ENCODE measurements at places on chromosomes 4 and X.

GRCh38 chr4:146379744-146380143 is 142.0 kb downstream of the SLC10A7 start:
- no peak for DNase-seq

DNA sequence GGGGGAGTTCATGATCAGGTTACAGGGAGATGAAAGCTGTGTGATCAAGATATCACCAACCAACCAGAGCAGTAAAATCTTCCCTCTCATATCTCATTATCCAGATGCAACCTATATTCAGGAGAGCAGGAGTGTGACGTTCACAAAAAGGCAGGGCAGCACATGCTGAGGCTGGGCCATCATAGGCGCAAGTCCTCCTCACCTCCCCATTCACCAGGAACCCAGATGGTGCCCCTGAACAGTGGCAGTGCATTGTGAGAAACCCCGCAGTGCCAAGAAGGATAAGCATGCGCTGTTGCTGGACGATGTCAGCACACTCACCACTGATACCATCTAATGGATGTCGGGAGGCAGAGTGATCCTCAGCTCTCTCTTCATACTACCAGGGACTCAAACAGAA is 170.9 kb downstream of the COL25A1 start:
- DNase-seq, result no peak

- no peak for DNase-seq
Observed at GRCh38 chr4:133440404-133440803, 291.3 kb downstream of the PCDH10 start.

GRCh38 chrX:23662187-23662586 is 5.1 kb upstream of the PRDX4 start:
- no peak for DNase-seq

DNA sequence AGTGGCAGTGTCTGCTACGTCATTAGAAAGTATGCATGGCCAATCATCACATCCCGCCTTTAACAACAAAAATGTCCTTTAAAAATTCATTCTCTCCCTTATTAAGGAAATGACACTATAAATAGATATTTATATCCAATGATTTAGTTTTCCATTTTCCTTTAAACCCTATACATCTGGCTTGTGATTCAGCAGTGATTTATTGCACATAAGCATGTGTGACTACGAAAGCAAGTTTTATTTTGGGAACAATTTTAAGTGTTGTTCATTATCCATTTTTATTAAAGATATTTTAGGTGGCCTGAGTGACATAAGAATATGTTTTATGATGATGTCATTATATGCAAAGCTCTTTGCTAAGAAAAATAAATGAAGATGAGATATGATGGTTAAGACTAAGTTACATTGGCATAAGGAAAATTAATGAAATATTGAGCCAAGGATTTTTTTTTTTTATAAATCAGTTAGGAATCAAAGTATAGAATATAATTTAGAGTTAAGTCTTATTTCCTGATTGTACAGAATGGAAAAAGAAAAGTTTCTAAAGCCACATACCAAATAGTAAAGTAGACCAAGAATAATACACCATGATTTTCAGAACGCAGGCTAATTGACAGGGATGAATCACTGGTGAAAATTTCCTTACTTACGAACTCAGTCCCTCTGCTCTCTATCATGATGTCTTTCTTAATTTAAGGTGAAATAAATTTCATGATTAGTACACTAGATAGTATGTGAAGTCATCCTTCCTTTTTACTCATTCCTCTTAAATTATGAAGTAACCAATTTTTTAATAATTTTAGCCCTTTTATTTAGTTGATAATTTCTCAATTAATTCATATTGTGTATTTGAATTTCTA is 822.4 kb downstream of the FAT4 start:
- no peak for DNase-seq

DNA sequence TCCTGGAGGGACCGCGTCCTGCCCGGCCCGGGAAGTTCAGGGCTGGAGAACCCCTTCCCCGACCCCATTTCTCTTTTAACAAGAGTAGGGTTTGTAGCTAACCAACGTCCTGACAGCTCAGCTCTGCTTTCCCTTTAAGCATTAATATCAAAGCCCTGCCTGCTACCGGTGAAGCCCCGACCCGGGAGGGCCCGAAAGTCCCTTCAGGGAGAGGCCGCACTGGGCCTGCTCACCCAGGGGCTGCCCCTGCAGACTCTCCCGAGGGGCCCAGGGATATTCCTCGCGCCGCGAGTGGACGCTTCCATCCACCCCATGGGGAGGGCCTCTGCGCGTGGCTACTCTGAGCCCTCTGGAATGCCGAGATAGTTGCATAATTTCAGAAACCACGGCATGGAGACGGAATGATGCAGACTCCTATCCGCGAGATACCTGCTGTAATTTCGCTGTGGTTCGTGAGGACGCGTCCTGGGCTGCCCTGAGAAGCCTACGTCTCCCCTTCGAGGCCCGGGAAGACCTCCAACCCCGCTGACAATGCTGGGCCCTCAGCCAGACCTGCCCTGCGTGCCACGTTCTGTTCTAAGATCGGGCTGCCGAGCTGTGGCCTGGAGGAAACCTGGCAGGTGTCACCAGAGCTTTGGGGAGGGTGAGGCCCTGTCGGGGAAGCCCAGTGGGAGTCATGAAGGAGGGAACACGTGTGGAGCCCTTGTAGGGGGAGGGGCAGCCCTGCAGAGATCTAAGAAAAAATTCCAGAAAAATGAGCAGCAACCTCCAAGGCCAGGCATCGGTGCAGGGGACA is 999 bp upstream of the CTBP1 start:
- DNase-seq, result peak; percentile 59

- no peak for DNase-seq
Observed at GRCh38 chr4:55512922-55513571, 33.7 kb downstream of the CLOCK start.

GRCh38 chr4:169621731-169622492 is 1.5 kb downstream of the CLCN3 start:
- peak; percentile 27 for DNase-seq

DNA sequence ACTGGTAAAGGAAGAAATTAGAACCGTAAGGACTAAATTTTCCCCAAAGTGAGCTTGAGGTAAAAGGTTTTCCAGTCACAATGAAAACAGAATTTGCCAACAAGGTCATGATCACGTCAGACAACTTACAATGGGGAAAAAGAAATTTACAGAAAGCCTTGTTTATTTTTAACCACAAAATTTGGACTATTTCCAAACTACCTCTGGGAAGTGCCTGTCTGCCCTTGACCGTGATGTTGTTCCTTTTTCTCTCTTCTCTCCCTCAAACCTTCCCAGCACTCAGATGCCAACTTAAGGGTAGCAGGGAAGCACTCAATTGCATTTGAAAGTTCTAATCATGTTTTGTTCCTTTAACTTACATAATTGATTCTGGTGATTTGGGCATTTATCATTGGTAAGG is 32.5 kb downstream of the MEPE start:
- DNase-seq, result no peak

GRCh38 chr4:102352781-102353180 is 7.5 kb upstream of the SLC39A8 start:
- DNase-seq, result no peak

DNA sequence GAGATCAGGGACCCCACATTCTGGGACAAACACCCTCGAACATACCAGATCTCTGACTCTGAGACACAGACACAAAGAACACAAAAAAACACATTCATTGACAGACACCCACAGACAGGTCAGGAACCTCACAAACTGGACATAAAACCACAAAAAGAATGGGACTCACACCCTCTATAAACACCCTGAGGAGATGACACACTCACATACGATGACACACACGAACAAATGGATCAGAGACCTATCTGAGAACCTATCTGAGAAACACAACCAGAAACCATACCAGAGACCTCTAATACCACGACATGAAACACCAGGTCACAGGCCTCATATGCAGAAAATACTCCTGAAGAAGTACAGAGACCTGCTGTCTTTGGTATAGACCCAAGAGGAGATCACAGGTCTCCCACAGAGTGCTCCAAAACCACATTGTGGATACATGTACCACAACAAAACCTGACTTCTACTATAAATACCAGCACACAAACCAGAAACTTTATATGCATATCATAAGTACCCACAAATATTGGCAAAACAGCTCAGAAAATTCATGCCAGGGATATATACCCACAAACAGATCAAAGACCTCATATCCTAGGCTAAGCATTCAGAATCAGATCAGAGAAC is 19.5 kb downstream of the SUV39H1 start:
- DNase-seq, result no peak

DNA sequence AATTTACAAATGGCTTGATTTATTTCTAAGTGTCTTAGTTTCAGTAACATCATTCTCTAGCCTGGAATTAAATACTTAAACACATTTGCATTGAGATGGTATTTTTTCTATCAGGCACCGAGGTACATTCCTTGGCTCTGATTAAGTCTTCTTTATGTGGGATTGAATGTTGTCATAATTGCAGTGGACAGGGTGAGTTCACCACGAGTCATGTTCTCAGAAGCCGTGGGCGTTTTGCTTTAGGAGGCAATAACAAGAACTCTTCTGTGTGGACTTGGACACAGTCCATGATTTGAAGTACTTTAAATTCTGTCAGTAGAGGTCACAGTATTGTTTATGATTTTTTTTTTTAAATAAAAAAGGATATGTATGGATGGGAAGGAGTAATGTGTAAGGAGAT is 57.1 kb upstream of the EFHC2 start:
- peak; percentile 38 for DNase-seq

- peak; percentile 3 for DNase-seq
Observed at GRCh38 chrX:41559235-41560052, 112.3 kb downstream of the NYX start.

- no peak for DNase-seq
Observed at GRCh38 chr4:27272217-27272616, 411.6 kb downstream of the STIM2 start.

DNA sequence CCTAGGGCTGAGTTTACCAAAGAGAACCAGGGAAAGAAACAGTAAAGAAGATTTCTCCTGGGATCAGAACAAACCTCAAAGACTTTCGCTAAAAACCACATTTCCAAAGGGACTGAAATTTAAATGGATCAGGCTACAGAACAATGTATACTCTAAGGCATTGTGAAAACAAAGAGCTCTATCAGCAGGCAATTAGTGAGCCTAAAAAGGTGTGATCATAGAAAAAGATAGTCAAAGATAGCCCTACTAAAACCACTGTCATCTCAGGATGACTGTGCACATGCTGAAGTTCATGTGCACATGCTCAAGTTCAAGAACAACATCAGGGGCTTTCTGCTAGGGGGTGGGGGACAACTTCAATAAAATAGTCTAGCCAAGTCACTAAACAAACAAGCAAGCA is 12.9 kb upstream of the SMIM10L2A start:
- no peak for DNase-seq

DNA sequence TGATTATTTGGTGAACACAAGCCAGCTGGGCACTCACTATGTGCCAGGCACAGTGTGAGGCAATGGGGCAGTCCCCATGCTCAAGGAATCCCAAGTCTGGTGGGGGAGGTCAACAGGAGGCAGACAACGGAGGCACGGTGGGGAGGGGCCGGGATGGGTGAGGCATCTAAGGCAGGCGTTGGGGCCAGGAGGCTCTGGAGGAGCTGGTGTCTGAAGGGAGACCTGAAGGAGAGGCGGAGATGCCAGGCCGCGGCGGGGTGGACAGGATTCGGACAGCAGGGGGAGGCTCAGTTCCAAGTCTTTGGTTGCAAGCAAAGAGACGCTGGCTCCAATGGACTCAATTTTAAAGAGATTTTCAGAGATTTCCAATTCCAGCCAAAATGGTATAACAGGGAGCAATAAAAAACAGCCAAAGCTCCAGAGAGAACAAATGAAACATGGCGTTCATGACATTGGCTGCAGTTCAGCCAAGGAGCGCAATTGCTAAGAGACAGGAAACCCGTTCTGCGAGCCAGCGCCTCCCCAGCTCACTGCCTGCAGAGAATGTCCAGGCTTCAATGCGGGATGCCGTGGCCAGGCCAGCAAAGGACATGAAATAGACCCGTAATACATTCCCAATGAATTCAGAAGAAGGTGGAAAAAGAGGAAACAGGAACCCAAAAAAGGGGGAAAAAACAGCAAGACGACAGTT is 105.2 kb upstream of the LRPAP1 start:
- no peak for DNase-seq

GRCh38 chr4:109755656-109756055 is 25.8 kb upstream of the PLA2G12A start:
- DNase-seq, result no peak

GRCh38 chr4:94534401-94535312 is 82.9 kb downstream of the PDLIM5 start:
- DNase-seq, result no peak

DNA sequence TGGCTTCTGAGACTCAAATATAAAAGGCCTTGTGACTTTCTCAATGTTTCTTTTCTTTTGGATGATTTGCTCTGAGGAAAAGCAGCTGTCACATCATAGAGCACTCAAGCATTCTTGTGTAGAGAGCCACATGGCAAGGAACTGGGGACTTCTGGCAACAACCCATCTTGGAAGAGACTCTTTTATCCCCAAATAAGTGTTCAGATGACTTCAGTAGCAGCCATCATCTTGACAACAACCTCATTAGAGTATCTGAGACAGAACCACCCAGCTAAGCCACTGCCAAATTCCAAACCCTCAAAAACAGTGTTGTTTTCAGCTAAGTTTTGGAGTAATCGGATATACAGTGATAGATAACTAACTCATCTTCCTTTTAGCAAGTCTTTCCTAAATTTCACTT is 1431.7 kb upstream of the IGFBP7 start:
- no peak for DNase-seq

GRCh38 chrX:36861601-36862000 is 146.6 kb upstream of the FAM47C start:
- no peak for DNase-seq

DNA sequence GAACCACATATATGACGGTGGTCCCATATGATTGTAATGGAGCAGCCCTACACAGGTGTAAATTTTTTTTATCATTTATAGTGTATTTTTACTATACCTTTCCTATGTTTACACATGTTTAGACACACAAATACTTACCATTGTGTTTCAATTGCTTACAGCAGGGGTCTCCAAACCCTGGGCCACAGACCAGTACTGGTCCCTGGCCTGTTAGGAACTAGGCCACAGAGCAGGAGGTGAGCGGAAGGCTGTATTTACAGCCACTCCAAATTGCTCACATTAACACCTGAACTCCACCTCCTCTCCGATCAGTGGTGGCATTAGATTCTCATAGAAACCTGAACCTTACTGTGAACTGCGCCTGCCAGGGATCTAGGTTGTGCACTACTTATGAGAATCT is 201.8 kb upstream of the NDST4 start:
- no peak for DNase-seq

GRCh38 chr4:152188801-152189200 is 347.1 kb downstream of the FBXW7 start:
- no peak for DNase-seq

DNA sequence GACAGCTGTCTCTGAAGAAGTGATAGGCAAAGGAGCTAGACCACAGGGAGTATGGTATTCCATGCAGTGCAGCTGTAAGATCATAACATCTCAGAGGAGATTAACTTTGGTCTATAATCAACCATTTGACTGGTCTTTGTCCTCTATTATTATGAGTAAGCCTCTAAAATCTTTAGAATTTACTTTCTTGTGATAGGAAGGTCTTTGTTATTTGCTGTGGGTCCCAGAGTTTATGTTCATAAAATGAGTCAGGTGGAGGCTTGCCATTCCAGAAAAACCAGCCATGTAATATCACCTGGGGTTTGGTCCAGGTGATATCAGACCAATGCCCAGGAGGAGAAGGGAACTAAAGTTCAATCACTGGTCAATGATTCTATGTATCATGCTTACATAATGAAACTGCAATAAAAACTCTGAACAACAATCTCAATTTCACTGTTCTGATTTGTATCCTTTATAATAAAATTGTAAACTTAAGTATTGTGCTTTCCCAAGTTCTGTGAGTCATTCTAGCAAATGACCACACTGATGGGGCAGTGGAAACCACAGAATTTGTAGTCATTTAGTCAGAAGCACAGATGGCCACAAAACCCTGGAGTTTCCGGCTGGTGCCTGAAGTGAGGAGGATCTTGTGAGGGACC is 239.6 kb upstream of the TRAM1L1 start:
- no peak for DNase-seq

All from stimulated activated CD4-positive, alpha-beta T cell treated with anti-CD3 and anti-CD28 coated beads, Interleukin-2, amount 100 ng/mL, for 24 hours (primary cell).